ENCODE measurements at places on chromosomes 7 and 10.

- peak; percentile 59 for DNase-seq
Measured at GRCh38 chr7:66505531-66506451, 122.9 kb upstream of the KCTD7 start.

DNA sequence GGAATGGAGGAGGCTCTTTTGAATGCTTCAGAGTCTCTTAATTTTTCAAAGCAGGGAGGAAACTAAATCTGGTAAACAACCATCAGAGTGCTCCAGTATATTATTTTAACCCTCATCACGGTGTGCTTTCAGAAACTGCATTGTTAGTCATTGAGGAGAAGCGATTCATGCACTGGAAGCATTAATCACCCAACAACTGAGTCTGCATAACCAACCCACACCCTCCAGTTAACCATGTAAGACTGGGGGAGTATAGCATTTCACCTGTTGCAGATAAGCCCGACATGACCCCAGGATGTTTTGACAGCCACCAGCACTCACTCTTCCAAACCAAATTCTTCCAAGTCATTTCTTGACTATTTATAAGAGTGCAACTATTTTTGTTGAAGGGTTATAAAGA is 257.6 kb downstream of the GATA3 start:
- no peak for DNase-seq

GRCh38 chr7:126529254-126529653 is 723.5 kb downstream of the GRM8 start:
- no peak for DNase-seq

GRCh38 chr10:79981450-79982361 is 32.8 kb upstream of the SFTPD start:
- DNase-seq = peak; percentile 81

- DNase-seq = no peak
Measured at GRCh38 chr10:66257801-66258200, 668.0 kb upstream of the LRRTM3 start.

DNA sequence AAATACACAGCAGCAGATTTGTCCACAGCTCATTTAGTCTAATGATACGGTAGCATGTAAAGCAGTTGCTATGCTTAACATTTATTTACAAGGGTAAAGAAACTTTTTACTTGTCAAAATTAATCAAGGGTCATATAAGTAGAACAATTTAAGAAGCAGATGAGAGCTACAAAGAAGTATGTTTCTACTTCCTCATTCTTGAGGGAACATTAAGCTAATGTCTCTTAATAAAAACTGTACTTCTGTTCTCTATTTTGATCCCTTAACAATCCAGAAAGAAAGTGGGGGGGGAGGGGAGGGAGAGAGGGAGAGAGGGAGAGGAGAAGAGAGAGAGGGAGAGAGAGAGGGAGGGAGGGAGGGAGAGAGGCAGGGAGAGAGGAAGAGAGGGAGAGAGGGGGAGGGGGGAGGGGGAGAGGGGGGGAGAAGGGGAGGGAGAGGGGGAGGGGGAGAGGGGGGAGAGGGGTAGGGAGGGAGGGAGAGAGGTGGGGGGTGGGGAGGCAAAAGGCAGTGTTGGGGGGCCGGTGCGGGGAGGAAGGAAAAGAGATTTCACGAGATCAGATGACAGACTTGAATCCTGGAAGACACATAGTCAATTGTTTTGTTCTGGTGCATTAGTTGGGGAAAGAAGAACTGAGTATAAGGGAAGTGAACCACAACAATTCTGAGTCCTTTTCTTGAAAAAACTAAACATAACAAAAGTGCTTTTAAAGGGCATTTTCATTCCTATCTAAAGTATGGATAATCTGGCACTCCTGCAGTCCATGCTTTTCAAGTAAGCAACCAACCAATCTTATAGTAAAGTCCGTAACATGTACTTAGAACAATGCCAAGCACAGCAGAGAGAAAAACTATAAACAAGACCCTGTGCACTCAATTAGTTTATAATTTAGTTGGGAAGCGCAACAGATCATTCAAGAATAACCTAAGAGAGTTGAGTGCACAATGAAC is 128.0 kb downstream of the USP6NL start:
- no peak for DNase-seq
